ENCODE measurements at places on chromosomes 7 and 10. TPM values are rescaled to one million over a fixed set of nuclear protein-coding genes. Genes with fewer than 3 reads are reported as not detected.

GRCh38 chr7:130266961-130267321, 278 bp downstream of the CPA2 start:
- no peak for DNase-seq

- no peak for DNase-seq
Measured at GRCh38 chr7:101846800-101847538, 29.5 kb downstream of the CUX1 start.

GPR26 gene
- not detected for total RNA-seq

ITGA8 gene
- total RNA-seq = not detected

GRCh38 chr10:91797048-91797690, 1.1 kb upstream of the TNKS2 start:
- DNase-seq = no peak

GRCh38 chr10:124921261-124921660, 20.7 kb upstream of the ZRANB1 start:
- no peak for DNase-seq

DNA sequence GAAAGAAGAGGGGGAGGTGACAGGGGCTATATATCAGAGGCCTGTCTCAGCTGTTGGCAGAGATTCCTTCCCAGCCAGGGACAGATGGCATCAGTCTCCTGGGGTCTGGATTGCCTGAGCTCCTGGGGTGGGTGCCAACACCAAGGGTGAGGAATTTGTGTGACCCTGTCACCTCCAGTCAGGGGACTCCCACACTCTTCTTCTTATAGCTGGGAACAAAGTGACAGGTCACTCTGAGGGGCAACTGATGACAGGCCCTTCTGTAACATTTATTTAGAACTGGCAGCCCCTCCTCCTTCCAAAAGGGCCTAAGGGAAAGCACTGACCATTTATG, 53.7 kb upstream of the DUSP5 start:
- DNase-seq = no peak

CNNM1 gene
- total RNA-seq = not detected

DNA sequence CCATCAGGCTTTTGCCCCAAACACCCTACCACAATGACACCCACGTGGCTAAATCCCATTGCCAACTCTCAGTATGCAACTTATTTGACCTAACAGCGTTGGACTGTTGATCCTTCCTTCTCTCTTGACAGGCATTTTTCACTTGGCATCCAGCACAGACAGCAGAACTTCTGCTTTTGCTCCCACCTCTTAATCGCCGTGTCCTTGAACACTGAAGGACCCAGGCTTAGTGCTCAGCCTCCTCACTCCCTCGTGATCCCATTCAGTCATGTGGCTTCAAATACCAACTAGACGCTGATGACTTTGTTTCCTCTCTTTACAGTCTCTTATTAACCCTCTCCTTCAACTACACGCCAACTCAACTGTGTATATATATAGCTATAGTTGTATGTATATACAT, 25.0 kb downstream of the ZFAND2A start:
- DNase-seq = no peak

- DNase-seq = no peak
Measured at GRCh38 chr10:99996671-99997648, 12.8 kb downstream of the DNMBP start.

DNA sequence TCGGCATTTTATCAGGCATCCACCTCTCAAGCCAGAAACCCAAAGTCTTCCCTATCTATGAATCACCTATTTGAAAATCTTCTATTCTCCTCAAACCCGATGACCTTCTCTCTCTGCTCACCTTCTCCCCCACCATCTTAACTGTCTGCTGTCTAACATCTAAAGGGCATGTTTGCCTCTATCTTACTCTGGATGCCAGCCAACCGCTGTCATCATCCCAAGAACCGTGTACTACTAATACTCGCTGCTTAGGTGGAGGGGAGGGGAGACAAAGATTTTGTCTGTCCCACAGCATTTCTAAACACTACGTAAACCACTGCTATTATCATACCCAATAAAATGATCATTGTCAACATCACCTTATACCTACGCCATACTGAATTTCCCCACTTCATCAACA, 29.5 kb downstream of the PAXIP1 start:
- no peak for DNase-seq

- no peak for DNase-seq
Measured at GRCh38 chr7:129146237-129146979, 1.9 kb downstream of the TSPAN33 start.

GRCh38 chr10:11887381-11888227, 64.4 kb downstream of the PROSER2 start:
- DNase-seq = no peak

DNA sequence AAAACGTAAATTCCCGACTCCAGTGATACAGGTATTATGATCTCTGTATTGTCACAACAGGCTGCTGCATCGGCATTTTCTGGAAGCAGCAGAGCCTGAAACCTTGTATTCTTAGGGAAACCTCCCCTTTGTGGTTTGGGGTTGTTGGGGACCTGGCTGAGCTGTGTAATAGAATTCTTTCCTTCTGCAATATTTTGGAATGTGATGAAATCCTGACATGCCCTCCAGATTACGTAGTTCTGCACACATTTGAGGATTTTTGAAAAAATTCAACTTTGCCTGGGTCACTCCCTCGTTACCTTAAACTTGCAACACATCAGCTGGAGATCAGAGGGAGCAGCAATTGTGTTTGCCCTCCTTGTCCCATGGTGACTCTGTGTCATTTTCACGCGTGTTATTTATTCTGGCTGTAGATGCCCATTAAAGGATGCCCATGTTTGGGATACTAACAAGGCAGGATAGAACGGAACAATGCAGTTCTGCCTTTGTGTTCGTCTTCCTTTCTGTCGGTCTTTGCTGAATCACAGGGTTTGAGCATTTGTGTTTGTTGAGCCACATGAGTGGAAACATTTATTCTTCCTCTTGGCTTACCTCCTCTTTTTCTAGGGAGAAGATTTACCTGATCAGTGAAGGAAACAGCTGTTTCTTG, 181.7 kb downstream of the TCF7L2 start:
- no peak for DNase-seq
